ENCODE measurements at places on chromosomes 12 and 14.
A peak's percentile ranks its signal among the peaks of the same experiment; 100 is the strongest.

GRCh38 chr14:49653508-49653907 is 18.5 kb upstream of the DNAAF2 start:
- DNase-seq, result no peak

- DNase-seq, result no peak
These were observed 140.7 kb upstream of the CCDC198 start for GRCh38 chr14:57634335-57634734.

DNA sequence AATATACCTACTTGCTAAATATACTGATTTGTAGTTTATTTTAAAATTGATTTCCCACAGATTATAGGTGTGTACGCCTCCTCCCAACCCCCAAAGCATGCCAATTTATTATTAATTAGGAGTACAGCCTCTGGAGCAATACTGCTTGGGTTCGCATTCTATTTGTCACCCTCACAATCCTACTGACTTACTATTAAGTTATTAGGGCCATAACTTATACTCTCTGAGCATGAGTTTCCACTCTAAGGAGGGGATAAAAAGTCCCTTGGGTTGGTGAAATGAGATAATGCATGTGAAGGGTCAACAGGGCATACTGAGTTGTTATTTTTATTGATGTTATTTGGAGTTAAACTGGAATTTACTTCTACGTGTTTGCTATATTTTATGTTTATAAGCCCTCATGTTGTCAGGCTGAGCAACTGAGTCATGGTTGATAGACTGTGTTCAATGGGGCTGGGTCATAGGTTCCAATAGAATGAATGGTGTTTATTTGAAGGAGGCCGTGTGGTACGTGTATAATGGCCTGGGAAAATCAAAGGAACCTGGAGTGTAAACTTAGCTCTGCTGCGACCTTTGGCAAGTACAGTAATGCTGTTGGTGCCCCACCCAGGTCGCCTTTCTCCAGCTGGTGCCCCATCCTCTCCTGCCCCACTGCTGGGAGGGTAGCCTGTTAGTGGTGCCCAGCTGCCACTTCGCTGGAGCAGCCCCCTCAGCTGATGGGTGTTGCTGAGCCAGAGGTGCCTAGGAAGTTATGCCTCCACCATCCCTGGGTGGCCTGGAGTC is 99.3 kb upstream of the PTPRB start:
- DNase-seq, result no peak

GRCh38 chr14:29126361-29126760 is 359.8 kb downstream of the FOXG1 start:
- no peak for DNase-seq

DNA sequence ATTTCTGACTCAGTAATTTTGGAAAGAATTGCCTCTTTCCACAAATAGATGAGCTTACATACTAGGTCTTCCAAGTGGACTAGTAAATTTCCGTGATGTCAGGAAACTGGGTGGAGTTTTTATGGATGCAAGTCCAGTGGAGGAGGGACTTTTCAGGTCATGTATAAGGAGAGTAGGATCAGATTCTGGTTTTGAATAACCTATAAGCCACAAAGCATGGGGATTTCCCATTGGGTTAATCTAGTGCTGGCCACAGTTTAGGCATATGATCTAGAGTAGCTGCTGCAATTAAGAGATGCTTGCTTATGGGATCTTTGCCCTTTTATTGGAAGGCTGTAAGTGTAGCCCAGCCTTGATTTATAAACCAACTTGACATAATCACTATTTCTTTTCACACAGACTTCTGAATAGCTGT is 33.8 kb downstream of the STK38L start:
- peak; percentile 20 for DNase-seq

DNA sequence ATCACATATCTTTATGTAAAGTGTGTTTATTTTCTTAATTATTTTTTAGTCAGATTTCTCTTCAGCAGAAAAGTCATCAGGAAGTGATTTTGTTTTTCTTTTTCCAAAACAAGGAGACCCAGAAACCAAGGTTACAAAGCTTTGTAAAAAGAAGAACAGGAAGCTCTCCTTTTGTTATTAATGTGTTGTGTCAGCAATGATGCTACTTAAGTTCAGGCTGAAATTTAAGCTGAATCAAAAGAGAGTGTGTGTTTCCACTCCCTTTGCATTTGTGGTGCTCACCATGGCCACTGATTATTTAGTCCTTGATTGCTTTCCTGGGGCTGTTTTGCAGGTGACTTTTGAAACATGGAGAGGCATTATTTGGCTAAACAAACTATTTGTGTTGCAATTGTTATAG is 155.3 kb upstream of the ATP2B1 start:
- peak; percentile 6 for DNase-seq

DNA sequence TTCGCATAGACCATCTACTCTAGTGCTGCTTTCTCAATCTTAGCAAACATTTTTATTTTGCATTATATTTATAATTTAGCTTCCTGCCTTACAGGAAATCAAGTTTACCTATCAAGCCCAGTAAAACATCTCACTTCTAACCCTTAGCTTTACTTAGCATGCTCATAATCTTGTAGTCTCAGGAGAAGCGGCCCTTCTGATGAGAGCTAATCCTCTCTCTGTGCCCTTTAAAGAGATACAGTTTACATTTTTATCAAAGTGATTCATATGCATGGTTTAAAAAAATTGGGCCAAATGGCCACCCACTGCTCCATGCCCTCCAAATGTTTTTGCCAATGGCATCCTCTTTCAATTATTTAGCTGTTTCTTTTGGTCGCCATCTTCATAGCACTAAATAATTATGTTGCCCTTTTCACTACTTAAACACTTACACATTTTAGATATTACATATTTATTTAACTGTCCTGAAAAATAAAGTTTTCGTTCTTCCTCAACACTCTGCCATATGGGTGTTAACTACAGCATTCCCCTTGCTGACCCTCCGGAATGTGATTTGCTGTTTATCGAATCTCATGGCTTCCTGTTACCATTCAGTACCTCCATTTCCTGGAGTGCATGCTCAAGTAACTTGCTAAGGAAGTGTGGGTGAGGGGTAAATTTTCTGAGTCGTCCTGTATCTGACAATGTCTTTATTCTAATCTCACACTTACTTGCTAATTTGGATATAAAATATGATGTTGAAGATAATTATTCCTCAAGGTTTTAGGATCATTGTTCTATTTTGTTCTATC is 29.3 kb downstream of the YLPM1 start:
- peak; percentile 49 for DNase-seq

GRCh38 chr14:58560208-58560607 is 77.6 kb upstream of the DACT1 start:
- peak; percentile 70 for DNase-seq

DNA sequence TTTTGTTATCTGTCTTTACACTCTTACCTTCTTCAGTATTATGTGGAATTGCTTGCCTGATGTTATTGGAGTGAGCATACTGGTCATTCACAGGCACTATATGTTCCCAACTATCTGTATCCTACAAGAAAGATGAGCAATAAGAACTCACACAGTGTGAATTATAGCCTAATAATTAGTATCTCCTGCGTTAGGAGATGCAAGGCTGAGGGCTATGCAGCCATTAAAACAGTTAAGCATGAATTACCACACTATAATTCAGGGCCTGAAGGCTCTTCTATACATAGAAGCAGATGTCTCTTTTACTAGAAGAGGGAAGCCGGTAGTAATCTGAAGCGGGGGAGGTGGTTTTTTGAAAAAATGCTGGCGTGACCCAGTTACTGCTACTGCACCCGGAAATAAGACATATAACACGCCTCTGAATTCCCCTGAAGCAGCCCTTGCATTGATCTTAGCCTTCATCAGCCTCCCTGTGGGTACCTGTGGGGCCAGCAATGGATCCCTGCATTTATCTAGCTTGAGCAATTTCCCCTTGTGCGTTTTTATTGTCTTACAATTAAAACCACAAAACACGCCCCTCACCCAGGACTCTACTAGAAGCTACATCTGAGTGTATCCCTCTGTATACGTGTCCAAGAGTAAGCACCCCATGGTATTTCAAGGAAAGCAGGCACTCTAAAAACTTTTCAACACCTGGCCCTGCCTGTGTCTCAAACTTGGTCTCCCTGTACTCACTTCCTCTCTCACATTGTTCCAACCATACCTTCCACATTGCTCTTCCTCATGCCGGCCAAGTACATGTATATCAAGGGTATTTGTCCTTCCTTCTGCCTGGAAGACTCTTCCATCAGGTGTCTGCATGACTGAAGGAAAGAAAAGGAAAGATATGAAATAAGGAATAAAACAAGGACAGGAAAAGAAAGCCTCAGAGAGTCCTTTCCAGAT is 210.9 kb upstream of the ARID2 start:
- DNase-seq, result peak; percentile 57

- no peak for DNase-seq
These were observed 3.6 kb downstream of the SLC48A1 start for GRCh38 chr12:47776471-47777143.

DNA sequence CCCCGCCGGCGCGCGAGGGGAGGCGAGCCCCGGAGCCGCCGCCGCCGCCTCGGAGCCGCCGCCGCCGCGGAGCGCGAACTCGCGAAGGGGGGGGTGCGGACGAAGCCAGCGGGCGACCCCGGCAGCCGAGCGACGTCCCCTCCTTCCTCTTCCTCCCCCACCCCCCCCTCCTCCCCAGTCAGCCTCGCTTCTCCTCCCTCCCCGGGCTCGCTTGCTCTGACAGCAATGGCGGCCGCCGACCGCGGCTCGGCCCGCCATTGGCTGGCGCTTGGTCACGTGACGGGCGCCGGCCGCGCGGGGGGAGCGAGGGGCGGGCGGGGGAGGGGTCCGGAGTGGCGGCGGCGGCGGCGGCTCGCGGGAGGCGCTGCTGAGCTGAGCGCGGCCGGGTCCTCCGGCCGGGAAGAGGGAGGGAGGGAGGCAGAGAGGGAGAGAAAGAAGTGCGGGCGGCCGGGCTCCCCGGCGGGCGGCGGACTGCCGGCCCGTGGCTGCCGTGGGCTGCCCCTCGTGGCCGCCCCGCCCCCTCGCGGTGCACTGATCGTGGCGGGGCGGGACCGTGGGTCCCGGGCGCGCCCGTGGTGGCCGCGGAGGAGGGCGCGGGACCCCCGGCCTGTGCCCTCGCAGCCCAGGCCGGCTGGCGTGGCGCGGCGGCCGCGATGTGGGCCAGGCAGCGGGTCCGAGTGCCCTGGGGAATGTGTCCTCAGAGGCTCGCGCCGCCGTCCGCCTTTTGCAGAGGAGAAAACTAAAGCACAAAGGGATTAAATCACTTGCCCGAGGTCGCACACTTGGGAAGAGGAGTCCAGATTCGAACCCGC is at the start of gene MED13L:
MED13L (minus strand) TSS at position 227 of the 812 bp plus-strand sequence. CDS start 562 bp downstream, outside the sequence.
- peak; percentile 93 for DNase-seq

- DNase-seq, result no peak
These were observed 20.9 kb downstream of the SYT1 start for GRCh38 chr12:78885466-78885865.

GRCh38 chr12:13126494-13126893 is 23.0 kb upstream of the GSG1 start:
- DNase-seq, result no peak

GRCh38 chr12:112900298-112901145 is 6.2 kb upstream of the OAS1 start:
- peak; percentile 57 for DNase-seq

DNA sequence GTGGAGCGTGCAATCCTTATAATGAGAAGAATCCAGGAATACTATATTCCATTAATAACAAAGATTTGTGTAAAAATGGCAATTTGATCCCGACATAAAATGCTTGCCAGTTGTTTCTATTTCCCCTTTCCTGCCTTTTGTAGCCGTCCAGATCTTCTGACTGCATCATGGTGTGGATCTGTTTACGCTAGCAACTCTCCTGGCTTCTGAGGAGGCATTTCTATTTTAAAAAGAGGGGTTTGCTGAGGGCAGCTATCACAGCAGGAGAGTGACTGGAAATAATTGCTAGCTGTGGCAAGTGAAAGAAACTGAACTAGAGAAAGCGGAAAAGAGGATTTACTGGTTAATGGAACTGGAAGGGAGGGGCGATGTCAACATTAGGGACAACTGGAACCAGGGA is 145.6 kb downstream of the ATP23 start:
- no peak for DNase-seq

DNA sequence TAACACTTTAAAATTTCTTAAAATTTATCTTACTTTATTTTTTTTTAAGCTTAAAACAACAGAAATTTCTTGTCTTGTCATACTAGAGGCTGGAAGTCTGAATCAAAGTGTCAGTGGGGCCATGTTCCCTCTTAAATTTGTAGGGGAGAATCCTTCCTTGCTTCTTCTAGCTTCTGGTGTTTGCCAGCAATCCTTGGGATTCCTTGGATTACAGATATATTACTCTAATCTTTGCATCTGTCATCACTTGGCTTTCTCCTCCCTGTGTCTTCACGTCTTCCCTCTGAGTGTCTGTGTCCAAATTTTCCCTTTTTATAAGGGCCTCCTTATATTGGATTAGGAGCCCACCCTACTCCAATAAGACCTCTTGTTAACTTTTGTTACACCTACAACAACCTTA is 135.6 kb upstream of the PTPRB start:
- no peak for DNase-seq

DNA sequence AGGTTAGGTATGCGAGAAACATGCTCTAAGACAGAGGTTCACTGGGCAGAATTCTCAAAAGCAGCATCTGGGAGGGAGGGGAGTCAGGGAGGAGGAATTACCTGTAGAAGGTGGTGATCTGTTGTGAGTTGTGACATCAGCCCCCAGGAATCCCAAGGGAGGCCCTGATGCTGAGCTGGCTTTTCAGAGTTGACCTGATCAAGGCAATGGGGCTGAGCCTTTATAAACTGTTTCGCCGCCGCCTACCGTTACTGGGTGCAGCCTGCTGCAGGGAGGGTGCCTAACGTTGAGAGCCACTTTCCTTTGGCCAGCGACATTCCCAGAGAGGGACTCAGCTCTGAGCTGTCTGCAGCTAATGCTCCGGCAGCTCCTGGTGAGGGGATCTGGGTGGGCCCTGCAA is 257.9 kb upstream of the TMEM132C start:
- DNase-seq, result no peak

DNA sequence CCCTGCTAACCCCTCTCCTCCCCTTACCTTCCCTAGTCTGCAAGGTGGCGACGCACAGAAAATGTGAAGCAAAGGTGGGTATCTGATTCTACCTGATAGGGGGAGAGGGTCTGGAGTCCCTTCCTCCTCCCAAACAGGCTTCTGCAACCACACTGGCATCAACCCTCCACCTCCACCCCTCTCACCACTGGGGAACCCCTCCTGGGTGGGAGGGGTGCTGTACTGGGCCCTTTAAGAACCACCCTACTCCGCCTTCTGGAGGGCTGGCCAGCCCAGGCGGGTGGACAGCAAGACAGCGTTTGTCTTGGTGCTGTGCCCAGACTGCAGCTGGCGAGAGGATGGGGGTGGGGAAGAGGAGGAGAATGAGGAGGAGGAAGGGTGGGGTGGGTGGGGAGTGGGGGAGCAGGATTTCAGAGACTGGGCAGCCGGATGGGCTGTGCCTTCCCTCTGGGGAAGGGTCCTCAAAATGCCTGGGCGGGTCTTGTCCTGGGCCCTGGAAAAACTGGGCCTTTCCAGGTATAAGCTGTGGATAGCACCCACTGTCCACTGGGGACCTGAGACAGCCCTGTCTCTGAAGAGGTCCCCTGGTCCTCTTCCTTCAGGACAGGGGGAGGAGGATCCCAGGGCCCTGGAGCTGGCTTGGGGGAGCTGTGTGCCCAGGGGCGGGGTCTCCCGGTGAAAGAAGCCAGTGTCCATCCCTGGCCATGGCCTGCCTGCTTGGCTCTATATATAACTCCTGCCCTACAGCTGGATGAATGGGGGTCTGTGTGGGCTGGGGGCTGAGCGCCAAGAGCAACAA is 2.8 kb downstream of the TNS2 start:
- peak; percentile 48 for DNase-seq

- no peak for DNase-seq
These were observed 55.9 kb downstream of the KCNA5 start for GRCh38 chr12:5099591-5099990.

Measured in kidney tubule cell (primary cell).